Cortex of kidney (tissue), 1 donor: ENCODE measurements at places on chromosomes 2 and 18.

- DNase-seq: no peak
Observed at GRCh38 chr2:191030521-191031154, 16.7 kb upstream of the STAT1 start.

DNA sequence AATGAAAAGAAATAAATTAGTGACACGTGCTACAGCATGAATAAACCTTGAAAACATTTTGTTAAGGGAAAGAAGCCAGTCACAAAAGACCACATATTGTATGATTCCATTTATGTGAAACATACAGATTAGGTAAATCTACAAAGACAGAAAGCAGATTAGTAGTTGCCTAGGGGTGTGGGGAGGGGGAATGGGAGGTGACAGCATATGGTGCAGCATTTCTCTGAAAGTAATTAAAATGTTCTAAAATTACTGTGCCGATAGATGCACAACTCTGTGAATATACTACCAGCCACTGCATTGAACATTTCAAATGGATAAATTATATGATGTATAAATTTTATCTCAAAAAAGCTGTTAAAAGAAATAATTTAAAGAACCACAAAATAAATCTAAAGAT is 161.0 kb downstream of the TRIB2 start:
- DNase-seq: no peak

DNA sequence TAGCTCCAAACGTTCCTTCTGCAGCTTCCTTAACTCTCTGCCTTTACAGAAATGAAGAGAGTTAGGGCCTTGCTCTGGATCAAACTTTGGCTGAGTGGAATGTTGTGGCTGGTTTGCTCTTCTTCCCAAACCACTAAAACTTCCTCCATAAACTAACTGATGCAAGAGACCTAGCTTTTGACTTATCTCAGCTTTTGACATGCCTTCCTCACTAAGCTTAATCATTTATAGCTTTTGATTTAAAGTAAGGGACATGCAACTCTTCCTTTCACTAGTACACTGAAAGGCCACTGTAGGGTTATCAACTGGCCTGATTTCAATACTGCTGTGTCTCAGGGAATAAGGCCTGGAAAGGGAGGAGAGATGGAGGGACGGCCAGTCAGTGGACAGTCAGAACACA is 8.3 kb downstream of the PXDN start:
- no peak for DNase-seq

DNA sequence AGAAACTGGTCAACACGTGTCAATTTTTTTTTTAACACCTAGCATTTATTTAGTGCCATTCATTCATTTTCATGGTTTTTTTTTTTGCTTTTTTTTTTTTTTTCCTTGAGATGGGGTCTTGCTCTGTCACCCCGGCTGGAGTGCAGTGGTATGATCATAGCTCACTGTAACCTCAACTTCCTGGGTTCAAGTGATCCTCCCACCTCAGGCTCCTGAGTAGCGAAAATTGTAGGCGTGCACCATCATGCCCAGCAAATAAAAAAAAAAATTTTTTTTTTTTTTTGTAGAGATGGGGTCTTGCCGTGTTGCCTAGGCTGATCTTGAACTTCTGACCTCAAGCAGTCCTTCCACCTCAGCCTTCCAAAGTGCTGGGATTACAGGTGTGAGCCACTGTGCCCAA is 21.1 kb downstream of the USP14 start:
- DNase-seq: no peak

DNA sequence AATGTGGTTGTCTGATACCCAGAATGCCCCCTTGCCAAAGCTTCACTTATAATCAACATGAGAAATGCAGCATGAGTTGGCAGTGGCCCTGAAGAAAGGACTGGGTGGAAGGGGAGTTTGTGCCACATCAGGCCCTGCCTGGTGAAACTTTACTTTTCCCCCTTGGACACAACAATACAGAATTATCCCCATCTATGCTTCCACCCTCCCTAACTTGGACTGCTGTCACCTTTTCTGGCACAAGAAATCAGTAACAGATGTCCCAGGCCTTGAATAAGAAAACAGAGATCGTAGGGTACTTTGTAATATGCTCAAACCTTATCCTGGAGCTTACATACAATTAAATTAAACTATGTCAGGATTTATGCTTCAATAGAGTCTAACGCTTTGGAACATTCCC is 128.9 kb upstream of the SATB2 start:
- DNase-seq: no peak
